ENCODE measurements at places on chromosomes 5 and 9.

DNA sequence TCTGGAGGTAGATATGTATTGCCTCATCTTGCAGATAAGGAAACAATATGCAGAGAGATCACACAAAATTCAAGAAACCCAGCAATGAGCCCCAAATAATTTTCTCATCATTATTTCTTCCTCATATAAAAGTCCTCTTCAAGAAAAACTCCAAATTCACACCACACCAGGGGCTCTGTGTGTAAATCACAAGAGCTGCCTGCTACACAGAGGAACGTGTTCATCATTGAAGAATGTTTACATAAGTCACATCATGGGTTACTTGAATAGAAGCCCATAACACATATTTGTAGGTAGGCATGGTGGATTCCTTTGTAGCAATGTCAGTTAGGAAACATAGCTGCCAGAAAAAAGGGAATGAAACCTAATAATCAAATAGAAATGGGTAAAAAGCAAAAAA, 308.1 kb upstream of the TLE4 start:
- DNase-seq: no peak

DNA sequence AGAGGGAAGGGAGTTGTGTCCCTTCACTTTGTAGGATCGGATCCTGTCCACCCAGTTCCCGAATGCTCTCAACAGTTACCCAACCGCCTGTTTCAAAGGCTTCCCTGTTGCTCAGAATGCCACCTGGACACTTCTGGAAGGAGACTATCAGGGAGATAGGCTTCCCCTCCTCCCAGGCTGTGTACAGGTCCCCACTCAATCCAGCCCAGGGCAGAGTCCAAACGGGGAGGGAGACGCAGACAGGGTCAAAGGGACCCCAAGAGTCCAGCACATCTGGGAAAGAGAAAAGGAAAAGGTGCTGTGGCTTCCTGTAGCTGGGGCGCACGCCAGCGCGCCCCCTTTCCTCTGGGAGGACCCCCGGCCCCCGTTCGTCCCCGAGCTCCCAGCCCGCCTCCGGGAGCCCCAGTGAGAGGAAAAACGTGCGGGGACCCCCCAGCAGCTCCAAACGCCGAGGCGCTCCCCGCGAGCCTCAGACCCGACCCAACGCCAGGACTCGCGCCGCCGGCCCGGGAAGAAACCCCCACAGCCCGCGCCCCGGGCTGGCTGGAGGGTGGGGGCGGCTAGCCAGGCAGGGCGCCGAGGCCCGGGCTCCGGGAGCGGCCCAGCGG, 640 bp downstream of the SURF4 start:
- DNase-seq: no peak

DNA sequence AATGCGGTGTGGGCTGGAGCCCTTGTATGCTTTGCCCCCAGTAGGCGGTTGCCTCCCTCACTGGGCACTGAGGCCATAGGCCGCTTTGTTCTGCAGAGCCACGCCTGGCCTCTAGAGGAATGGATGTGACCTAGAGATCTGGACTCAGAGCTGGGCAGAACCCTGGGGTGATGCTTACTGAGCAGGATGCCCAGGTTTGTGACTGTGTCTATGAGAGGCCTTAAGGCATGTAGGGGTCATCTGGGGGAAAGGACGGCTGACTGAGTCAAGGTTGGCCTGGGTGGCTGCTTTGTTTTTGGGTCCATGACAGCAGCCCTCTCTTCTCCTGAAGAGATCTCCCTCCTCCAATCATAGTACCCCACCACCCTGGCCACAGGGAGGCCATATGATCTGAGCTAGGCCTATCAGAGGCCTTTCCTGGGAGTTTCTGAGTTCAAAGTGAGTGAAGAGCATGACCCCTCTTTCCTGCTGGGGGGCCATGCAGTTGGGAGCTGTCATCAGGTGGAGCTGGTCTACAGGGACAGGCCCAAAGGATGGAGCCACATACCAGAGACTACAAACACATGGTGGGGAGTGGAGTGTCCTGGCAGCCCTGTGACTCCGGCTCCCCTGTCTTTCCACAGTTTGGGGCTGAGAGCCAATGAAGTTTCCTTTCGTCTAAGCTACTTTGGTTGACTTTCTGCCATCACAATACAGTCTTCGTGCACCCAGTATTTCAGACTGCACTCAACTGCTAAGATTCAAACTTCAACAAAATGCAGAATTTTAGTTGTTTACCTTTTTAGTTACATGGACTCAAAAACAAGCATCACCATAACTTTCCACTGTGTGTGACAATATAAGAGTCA, 165.4 kb downstream of the AUH start:
- DNase-seq: no peak

GRCh38 chr9:6681957-6682501, 36.5 kb upstream of the GLDC start:
- DNase-seq: no peak

DNA sequence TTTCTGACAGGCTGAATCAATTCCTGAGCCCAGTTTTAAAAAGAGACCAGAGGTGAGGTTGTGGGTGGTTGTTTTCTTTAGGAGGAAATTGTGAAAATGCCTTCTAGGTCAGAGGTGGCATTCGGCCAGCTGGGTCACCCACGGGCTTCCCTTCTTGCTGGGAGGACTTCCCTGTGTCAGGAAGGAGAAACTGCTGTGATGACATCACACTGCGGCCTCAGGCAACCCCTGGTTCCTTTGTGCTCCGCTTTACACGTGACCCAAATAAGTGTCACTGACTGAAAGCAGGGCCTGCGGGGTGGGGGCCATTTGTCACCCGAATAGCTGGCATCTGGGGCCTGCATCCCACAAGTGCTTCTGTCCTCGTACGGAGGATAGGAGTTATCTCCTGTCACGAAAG, 39.7 kb downstream of the FABP6 start:
- DNase-seq: peak; percentile 24

DNA sequence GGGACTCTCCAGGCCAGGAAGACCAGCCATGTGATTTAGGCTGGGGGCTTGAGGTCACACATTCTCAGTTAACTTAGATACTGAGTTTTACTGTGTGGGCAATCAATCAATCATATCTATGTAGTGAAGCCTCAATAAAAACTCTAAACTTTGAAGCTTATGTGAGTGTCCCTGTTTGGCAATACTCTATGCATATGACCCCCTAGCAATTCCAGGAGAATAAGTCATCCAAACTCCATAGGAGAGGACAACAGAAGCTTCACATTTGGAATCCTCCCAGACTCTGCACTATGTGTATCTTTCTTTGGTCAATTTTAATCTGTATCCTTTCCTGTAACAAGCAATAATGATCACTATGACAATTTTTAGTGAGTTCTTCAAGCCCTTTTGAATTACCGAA, 216.8 kb upstream of the RGMB start:
- DNase-seq: no peak

DNA sequence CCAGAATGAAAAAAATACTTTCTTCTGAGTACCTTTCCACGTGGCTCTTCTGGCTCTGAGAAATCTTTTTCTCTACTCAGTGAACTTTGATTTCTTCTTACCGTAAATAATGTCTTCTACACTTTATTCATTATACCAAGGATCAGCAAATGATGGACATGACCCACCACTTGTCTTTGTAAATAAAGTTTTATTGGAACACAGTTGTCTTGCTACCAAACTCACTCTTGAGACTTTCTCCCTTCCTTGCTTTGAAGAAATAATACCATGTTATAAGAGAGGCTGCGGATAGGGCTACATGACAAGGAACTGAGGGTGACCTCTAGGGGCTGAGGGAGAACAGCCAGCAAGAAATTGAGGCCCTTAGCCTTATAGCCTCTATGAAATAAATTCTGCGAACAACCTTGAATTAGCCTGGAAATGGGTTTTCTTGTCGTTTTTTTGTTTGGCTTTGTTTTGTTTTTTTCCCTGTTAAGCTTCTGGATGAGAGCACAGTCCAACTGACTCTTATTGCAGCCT, 212.5 kb downstream of the COMMD10 start:
- no peak for DNase-seq

DNA sequence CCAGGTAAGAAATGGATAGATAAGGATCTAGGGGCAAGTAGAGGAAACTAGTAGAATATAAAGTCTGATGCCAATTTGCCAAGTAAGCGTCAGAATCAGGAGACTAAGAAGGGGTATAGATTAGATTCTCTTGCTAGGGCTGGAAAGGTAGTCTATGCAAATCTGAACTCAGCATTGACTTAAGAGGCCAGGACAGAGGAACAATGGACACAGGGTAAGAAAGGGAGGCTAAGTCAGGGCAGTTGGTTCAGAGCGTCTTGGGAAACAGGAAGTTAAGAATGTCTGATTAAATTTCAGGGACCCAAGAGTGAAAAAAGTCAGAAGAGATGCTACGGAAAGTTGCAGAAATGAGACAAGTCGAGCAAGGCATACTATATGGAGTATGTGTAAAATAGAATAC, 263.2 kb upstream of the HAPLN1 start:
- no peak for DNase-seq

GRCh38 chr5:181281984-181282316, 21.0 kb upstream of the TRIM52 start:
- DNase-seq: no peak

- DNase-seq: no peak
These were observed 1.8 kb downstream of the CCL28 start for GRCh38 chr5:43410414-43410813.

DNA sequence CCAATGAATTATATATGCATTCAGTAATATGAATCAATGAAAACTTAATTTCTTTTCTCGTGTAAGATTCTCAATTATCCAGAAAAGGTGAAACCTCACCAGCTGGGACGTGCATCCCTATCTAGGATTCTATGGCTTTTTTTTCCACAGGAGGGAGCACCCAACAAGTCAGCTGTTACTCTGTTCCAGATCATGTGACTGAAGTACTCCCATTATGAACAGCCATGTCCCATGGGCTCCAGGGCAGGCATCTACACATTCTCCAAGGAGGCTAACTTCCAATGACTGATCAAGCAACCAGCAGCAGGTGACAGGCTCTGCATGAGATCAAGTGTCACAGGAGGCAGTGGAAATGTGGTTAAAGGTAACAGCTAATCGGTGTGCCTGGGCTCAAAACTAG, 118.8 kb downstream of the ELAVL2 start:
- DNase-seq: no peak

DNA sequence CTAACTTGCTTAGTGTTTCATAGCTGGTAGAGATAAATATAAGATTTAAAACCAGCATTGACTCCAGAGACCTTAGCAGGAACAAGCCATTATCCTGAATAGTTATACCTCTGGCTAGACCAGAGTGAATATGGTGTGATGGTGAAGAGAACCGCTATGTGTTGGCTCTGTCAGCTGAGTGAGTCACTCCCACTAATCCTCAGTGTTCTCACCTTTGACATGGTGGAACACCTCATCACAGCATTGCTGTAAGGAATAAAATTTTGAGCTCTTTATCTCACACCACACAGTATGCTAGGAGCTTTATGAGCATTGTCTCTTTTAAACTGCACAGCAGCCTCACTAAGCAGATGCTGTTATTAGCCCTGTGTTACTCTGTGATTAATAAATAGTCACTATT, 90.7 kb upstream of the DHFR start:
- DNase-seq: no peak
